ENCODE measurements at places on chromosomes 1 and 21.

DNA sequence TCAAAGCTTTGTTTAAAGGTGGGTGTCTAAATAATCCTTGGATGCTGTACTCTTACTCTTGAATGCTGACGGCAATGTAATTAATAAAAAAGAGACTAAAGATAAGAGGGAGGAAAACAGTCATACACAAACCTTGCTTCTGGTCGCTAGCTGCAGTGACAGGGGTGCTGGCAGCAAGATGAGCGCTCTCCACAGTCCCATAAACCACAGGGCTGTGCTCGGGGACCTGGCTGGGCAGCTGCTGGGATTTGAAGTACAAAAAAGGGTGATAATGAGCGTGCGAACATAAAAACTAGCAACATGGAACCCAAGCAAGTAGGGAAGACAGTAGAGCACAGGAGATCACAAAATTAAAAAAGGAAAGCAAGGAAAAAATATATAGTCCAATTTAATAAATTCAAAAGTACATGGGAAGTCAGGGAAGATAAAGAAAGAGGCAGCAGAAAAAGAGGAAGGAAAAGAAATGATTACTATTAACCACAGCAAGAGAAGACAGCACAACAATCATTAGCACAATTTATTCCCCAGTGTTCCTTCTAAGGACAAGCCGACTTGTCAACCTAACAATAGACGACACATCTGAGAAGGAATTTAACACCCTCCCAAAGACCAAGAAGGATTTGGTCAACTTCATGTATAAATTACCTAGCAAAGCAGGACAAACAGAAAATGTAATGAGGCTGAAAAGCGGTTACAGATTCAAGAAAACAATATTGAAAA, 162.9 kb upstream of the HP1BP3 start:
- no peak for DNase-seq

GRCh38 chr1:32981003-32981901, 16.6 kb upstream of the RNF19B start:
- peak; percentile 44 for DNase-seq

DNA sequence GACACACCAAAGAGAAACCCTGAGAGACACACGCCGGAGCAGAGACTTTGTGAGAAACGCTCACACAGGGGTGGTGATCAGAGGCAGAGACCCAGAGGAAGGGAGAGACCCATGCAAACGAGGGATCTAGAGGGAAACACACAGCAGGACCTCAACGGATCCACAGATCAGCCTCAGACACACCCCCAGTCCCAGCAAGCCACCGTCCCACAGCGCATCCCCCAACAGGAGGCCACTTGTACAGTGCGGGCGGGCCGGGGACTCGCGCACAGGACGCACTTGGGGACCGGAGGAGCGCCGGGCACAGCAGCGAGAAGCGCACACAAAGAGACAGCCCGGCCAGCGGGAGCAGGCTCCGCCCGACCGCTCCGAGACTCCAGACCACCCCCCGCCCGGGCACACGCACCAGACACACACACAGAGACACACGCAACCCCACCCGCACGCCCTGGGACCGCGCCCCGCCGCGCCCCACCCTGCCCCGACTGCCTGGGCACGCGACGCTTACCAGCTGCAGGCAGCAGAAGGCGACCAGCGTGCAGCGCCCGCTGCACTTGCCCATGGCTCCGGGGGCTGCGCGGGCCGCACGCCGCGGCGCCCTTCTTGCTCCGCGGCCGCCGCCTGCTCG, 587 bp downstream of the NKAIN1 start:
- no peak for DNase-seq

DNA sequence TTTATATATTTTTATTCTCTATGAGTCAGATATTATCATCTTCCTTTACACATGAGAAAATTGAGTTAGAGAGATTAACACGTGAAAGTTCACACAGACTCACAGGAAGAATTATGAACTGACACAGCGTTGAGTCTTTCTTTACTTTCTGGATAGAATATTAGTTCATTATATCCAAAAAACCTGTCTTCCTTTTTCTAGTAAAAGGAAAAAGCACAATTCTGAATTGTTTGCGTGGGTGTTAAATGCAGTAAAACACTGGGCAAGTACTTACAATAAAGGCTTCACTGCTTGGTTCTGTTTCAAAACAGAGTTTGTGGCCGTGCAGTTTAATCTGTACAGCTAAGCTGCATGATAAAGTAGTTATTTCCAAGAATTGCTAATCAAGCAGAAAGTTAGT, 10.8 kb downstream of the MAGI3 start:
- DNase-seq: no peak

DNA sequence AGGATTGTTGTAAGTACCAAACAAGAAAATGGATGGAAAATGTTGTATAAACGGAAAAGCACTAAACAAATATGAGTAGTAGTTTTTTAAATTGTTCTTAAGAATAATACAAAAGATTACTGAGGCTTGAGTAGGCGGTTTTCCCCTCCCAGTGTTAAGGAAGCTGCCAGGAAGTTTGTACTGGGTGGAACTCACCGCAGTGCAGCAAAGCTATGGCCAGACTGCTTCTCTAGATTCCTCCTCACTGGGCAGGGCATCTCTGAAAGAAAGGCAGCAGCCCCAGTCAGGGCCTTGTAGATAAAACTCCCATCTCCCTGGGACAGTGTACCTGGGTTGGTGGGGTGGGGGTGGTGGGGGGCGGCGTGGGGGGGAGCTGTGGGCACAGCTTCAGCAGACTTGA, 58.7 kb downstream of the XCL2 start:
- no peak for DNase-seq

- no peak for DNase-seq
These were observed 693.1 kb downstream of the RWDD3 start for GRCh38 chr1:95927061-95927460.

DNA sequence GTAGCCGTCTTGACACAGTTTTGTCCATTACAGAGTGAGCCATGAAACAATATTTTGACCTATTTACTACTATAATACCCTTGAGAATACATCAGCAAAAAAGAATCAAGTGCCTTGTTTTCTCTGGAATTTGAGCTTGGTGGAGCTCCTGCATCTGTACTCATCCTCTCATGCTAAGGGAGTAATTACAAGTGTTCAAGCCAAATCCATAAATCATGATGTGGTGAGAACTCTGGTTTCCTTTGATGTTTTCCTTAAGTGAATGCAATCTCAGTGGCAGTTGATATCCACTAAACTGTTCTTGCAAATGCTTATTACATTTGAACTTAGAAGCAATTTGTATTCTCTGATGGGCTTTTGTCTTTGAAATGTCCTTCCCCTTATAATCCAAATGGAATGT, 824.6 kb upstream of the TMPRSS15 start:
- DNase-seq: no peak

DNA sequence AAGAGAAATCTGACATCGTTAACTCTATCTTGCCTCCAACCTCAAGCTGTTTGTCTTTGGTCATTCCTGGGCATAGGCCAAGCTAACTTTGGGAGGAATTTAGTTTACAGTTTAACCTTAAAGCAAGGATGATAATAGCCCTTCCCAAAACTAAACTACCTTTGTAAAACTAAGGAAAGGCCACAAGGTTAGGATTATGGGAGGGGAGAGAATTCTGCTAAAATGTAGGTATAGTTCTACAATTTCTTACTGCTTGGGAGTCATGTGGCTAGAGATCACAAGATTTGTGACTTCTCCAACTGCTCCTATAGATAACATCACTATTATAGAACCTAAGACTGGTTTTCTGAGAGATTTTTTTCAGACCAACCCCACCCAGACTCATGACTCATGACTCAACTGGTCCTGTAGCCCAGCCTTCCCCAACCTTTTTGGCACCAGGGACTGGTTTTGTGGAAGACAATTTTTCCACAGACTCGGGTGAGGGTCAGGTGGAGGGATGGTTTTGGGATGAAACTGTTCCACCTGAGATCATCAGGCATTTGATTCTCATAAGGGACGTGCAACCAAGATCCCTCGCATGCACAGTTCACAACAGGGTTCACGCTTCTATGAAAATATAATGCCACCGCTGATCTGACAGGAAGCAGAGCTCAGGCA, 70.7 kb upstream of the MUTYH start:
- DNase-seq: no peak

GRCh38 chr1:117181630-117182041, 29.1 kb downstream of the VTCN1 start:
- DNase-seq: no peak

DNA sequence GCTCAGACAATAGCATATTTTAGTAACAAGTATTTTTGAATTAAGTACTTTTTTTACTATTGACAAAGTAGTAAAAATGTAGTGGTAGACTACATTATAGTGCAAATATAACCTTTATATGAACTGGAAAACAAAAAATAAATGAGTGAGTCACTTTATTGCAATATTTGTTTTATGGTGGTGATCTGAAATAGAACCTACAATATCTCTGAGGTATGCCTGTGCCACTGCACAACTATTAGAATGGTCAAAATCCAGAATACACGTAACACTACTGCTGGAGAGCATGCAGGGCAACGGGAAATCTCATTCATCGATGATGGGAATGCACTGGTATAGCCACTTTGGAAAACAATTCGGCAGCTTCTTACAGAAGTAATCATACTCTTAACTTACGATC, 349.0 kb upstream of the NCAM2 start:
- no peak for DNase-seq

- DNase-seq: no peak
These were observed 422.7 kb downstream of the KIF26B start for GRCh38 chr1:245577191-245578157.

- no peak for DNase-seq
These were observed 211.5 kb downstream of the TRABD2B start for GRCh38 chr1:47785561-47786271.

DNA sequence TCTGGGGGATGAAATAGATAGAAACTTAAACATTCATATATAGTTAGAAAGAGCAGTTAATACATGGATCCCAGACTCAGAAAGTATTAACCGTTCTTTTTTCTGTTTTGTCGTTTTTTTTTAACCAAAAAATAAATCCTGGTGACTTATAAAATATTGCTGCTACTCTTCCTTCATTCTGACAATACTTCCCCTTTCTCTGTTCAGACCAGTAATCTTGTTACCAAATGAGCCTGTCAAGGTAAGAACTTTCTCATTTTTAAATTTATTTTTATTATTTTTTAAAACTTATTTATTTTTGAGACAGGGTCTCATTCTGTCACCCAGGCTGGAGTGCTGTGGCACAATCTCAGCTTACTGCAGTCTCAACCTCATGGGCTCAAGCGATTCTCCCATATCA, 13.7 kb downstream of the PTPN22 start:
- DNase-seq: no peak

- DNase-seq: no peak
These were observed 20.8 kb upstream of the MNDA start for GRCh38 chr1:158810311-158810710.

DNA sequence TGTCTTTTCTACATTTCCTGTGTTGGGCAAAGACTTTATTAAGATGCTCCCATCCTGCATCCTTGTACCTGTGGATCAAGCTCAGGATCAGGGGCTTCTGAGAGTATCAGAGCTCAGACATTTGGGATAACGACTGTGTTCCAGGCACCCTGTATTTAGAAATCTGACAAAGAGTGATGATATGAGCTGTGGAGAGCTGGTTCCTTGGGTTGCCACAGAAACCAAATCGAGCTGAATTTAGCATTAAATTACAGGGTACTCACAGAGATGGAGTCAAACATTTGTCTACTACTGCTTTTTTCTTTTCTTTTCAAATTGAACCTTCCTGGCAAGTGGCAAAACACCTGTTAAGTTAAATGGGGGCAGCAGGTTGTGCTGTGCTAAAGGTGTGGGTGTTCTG, 110.6 kb downstream of the XCL2 start:
- DNase-seq: no peak

GRCh38 chr1:230130172-230130944, 63.3 kb downstream of the GALNT2 start:
- DNase-seq: no peak

DNA sequence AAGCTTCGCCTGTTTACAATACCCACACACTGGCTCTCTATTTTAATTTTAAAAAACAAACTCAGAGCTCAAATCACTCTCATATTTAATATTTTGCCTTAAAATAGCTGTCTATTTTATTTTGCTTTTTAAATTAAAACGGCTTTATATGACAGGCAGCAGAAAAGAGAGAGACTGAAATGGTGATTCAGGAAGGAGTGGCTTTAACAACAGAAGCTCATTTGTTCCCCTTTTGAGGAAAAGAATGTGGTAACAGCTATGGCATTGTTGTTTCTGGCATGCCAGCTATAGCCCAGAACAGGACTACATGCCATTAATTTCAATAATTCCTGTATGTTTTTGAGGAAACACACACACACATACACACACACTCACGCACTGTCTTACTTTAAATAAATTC, 234.2 kb upstream of the PTBP2 start:
- no peak for DNase-seq

DNA sequence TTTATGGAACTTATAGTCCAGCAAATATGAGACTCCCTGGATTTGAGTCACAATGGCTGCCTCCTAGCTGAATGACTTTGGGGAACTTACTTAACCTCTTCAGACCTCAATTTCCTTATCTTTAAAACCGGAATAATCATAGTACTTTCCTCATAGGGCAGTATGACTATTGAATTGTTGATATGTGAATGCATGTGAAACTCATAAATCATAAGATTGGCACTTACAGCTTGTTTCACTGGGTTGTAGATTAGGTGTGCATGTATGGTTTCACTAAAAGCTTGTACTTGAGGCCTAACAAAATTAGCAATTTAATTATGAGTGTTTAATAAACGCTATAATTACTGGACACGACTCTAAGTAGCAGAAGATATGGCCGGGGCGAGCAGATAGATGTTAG, 72.5 kb downstream of the ST6GALNAC5 start:
- no peak for DNase-seq

DNA sequence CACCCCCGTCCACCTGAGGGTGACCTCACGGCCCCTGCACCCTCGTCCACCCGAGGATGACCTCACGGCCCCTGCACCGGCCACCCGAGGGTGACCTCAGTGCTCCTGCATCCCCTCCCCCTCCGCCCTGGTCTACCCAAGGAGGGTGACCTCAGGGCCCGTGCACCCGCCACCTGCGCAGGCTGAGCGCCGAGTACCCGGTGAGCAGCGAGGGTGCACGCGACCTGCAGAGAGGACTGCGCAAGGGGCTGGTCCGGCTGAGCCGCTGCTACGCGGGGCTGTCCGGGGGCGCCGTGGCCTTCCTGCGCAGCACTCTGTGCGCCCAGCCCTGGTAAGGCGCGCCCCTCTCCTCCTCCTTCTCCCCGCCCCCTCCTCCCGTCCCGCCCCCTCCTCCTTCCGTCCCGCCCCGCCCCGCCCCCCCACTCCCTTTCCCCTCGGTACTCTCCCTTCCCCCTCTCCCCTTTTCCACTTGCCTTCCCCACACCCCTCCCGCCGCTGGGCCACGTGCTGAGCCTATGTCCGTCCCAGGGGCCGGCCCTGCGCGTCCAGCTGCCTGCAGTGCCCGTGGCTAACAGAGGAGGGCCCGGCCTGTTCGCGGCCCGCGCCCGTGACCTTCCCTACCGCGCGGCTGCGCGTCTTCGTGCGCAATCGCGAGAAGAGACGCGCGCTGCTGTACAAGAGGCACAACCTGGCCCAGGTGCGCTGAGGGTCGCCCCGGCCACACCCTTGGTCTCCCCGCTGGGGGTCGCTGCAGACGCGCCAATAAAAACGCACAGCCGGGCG, 28.4 kb downstream of the TRIM11 start:
- DNase-seq: no peak

GRCh38 chr21:42443181-42443785, 39.6 kb downstream of the UBASH3A start:
- DNase-seq: no peak
